ENCODE measurements at places on chromosomes 6 and 20.

DNA sequence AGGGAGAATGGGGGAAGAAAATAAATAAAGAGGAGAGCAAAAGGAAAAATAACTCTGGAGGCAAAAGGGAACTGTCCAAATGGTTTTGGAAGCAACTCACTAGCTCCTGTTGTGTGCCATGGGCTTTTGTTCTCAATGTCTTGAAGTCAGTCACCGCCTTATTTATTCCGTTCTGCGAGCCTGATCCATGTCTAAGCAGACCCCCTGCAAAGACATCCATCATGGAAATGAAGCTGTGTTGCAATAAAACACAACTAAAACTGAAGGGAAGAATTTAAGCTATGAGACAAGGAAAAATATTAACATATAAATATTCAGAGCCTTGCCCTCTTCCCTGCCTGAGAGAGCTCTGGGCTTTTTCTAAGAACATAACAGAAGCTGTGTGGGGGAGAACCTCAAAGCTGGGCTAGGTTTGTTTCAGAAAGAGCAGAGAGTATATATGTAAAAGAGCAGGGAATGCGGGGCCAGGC lies 373.2 kb upstream of the CNR1 start:
- H3K27me3 ChIP-seq = no peaks in the 10 kb centered on the region
- H3K27ac ChIP-seq = no peak overlapping the region
- H3K4me1 ChIP-seq = no peaks in the 10 kb centered on the region
- H3K36me3 ChIP-seq = no peaks in the 10 kb centered on the region

GRCh38 chr6:38909015-38909730 lies 139.4 kb upstream of the GLP1R start:
- DNase-seq = no peak
- no peaks in the 10 kb centered on the region for H3K4me1 ChIP-seq
- H3K27ac ChIP-seq = no peak overlapping the region
- H3K36me3 ChIP-seq = no peaks in the 10 kb centered on the region

DNA sequence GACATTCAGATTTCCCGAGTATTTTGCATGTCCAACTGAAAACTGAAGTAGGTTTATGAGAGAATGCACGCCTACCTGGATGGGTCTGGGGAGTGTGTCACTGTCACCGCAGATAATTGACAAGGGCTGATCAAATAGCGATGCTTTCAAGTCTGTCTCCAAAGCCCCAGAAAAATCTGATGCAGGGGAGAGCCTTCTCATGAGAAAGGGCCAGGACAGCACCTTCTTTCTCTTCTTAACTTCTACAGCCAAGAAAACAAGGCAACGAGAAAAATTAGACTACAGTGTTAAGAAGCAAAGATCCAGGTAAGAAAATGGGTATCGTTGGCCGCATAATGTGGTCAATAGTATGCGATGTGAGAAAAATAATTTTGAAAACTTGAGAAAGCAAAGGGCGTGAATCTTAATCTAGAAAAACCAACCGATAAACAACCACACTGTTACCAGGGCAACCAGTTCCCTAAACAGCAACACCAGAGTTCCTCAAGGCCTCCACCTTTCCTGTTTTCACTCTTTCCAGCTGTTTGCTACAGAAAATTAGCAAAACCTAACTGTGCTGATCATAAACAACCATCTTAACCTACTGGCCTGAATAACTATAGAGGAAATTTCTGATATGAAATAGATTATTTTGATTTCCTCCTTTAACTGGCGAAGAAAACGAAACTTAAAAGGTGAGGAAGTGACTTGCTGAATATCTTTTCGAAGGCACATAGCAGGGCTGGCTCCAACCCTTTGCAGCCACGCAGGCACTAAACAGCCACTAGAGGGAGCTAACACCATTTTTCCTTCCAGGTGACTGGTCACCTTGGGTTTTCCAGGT lies 2.6 kb downstream of the TAGAP start:
- H3K36me3 ChIP-seq = peaks cover 68% of the 10 kb centered on the region
- peaks cover 68% of the 10 kb centered on the region for H3K4me1 ChIP-seq
- H3K4me3 ChIP-seq = peak overlapping the region; percentile 91
- H3K27me3 ChIP-seq = no peaks in the 10 kb centered on the region

- no peak overlapping the region for H3K4me3 ChIP-seq
- H3K36me3 ChIP-seq = no peaks in the 10 kb centered on the region
- no peaks in the 10 kb centered on the region for H3K4me1 ChIP-seq
- no peak for DNase-seq
Observed at GRCh38 chr20:10622657-10623418, 51.0 kb downstream of the JAG1 start.

GRCh38 chr6:115997990-115998585 lies 62.6 kb downstream of the FRK start:
- H3K4me3 ChIP-seq = no peak overlapping the region
- no peaks in the 10 kb centered on the region for H3K4me1 ChIP-seq
- no peak overlapping the region for H3K27ac ChIP-seq
- H3K36me3 ChIP-seq = no peaks in the 10 kb centered on the region
- no peak for DNase-seq
- no peaks in the 10 kb centered on the region for H3K27me3 ChIP-seq

GRCh38 chr6:19159089-19159488 lies 678.1 kb upstream of the ID4 start:
- no peaks in the 10 kb centered on the region for H3K36me3 ChIP-seq
- DNase-seq = no peak
- H3K27me3 ChIP-seq = no peaks in the 10 kb centered on the region
- H3K4me3 ChIP-seq = no peak overlapping the region

- H3K36me3 ChIP-seq = peaks cover 8% of the 10 kb centered on the region
- DNase-seq = no peak
- peaks cover 49% of the 10 kb centered on the region for H3K4me1 ChIP-seq
- H3K4me3 ChIP-seq = peak overlapping the region; percentile 88
- H3K27me3 ChIP-seq = no peaks in the 10 kb centered on the region
- H3K27ac ChIP-seq = peak overlapping the region; percentile 58
Observed at GRCh38 chr20:33667245-33667675, 517 bp downstream of the ACTL10 start.

- no peaks in the 10 kb centered on the region for H3K4me1 ChIP-seq
- peaks cover 2% of the 10 kb centered on the region for H3K27me3 ChIP-seq
- no peak overlapping the region for H3K4me3 ChIP-seq
- no peak overlapping the region for H3K27ac ChIP-seq
- no peaks in the 10 kb centered on the region for H3K36me3 ChIP-seq
- no peak for DNase-seq
Observed at GRCh38 chr6:24529985-24530384, 35.2 kb downstream of the ALDH5A1 start.

GRCh38 chr6:102813489-102814275 lies 1420.2 kb downstream of the GRIK2 start:
- no peaks in the 10 kb centered on the region for H3K4me1 ChIP-seq
- H3K4me3 ChIP-seq = no peak overlapping the region
- no peaks in the 10 kb centered on the region for H3K27me3 ChIP-seq
- no peak overlapping the region for H3K27ac ChIP-seq
- DNase-seq = no peak

DNA sequence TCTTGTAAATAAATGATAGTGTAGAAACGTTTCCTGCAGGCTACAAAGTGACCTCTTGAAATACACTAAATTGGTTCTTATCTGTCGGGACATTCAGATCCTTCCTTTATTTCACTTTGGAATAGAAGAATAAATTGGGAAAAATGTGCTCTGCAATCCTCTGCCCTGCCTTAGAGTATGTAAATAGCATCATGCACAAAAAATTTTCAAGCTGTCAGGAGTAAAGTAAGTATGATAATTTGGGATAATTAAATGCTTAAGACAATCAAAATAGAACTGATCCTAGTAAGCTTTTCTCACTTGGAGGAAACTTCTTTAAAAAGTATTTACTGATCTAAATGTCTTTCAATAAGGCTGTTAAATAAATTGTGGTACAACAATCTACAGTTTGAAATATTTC lies 3.1 kb upstream of the TPBG start:
- H3K27me3 ChIP-seq = peaks cover 38% of the 10 kb centered on the region
- no peak overlapping the region for H3K4me3 ChIP-seq
- H3K36me3 ChIP-seq = no peaks in the 10 kb centered on the region
- no peak overlapping the region for H3K27ac ChIP-seq
- no peak for DNase-seq

- H3K36me3 ChIP-seq = peaks cover 34% of the 10 kb centered on the region
- no peak overlapping the region for H3K4me3 ChIP-seq
- DNase-seq = no peak
- H3K4me1 ChIP-seq = peaks cover 10% of the 10 kb centered on the region
- no peak overlapping the region for H3K27ac ChIP-seq
- H3K27me3 ChIP-seq = no peaks in the 10 kb centered on the region
Observed at GRCh38 chr6:42210551-42210950, 7.1 kb downstream of the MRPS10 start.

DNA sequence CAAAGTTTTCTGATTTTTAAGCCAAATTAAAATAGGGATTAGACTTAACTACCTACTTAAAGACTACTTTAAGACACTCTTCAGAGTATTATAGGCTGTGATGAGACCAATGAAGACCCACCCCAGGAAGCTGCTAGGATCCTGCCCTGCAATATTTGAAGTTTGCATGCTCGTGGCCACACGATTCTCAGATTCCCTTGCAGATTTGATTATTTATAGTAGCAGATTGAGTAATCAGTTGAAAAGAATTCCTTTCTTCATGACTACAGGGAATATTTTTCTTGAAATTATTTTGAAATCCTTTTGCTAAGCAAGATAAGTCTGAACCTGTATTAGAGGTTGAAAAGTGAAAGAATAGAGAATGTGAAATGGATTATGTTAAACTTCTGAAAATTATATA lies 122.3 kb downstream of the B3GAT2 start:
- no peak overlapping the region for H3K27ac ChIP-seq
- H3K4me3 ChIP-seq = no peak overlapping the region
- H3K4me1 ChIP-seq = peaks cover 4% of the 10 kb centered on the region
- H3K36me3 ChIP-seq = peaks cover 4% of the 10 kb centered on the region
- DNase-seq = no peak

GRCh38 chr6:117389227-117390057 lies 36.3 kb downstream of the ROS1 start:
- no peak overlapping the region for H3K4me3 ChIP-seq
- peaks cover 4% of the 10 kb centered on the region for H3K27me3 ChIP-seq

- H3K27me3 ChIP-seq = peaks cover 20% of the 10 kb centered on the region
- H3K36me3 ChIP-seq = peaks cover 8% of the 10 kb centered on the region
- DNase-seq = no peak
- H3K4me1 ChIP-seq = peaks cover 59% of the 10 kb centered on the region
- peak overlapping the region; percentile 70 for H3K27ac ChIP-seq
- peak overlapping the region; percentile 51 for H3K4me3 ChIP-seq
Observed at GRCh38 chr20:57621421-57622200, 1.4 kb upstream of the ZBP1 start.

DNA sequence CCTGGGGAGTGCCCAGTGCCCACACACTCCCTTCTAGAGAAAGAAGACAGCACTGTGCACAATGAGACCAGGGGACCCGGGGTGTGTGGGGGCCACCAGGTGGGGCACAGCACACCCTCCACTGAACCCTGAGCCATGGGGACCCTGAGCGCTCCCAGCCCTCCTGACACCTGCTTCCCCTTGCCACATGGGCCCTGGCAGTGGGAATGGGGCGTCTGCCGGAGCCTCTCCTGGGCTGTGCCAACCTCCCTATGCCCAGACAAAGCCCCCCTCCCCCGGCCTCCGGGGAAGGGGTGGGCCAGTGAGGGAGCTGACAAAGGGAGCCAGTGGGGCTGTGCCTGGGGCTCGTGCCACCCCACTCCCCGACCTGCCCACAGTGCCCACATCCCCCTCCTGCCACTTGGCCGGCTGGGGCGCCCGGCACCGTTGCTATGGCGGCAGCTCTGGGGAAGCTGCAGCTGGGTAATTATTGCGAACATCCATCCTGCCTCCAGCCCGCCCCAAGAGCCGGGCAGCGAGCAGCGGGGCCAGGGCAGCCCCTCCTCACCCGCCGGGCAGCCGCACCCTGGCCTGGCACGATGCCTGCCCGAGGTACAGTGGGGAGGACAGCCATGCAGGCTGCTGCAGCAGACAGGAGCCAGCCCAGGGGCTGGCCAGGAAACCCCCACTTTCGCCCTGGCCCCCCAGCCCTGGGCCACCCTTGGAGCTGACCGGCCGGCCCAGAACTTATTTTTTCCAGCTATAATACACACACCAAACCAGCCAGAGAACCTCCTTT lies 41.9 kb upstream of the NOL4L start:
- no peaks in the 10 kb centered on the region for H3K4me1 ChIP-seq
- H3K27ac ChIP-seq = no peak overlapping the region
- H3K36me3 ChIP-seq = no peaks in the 10 kb centered on the region
- DNase-seq = no peak

DNA sequence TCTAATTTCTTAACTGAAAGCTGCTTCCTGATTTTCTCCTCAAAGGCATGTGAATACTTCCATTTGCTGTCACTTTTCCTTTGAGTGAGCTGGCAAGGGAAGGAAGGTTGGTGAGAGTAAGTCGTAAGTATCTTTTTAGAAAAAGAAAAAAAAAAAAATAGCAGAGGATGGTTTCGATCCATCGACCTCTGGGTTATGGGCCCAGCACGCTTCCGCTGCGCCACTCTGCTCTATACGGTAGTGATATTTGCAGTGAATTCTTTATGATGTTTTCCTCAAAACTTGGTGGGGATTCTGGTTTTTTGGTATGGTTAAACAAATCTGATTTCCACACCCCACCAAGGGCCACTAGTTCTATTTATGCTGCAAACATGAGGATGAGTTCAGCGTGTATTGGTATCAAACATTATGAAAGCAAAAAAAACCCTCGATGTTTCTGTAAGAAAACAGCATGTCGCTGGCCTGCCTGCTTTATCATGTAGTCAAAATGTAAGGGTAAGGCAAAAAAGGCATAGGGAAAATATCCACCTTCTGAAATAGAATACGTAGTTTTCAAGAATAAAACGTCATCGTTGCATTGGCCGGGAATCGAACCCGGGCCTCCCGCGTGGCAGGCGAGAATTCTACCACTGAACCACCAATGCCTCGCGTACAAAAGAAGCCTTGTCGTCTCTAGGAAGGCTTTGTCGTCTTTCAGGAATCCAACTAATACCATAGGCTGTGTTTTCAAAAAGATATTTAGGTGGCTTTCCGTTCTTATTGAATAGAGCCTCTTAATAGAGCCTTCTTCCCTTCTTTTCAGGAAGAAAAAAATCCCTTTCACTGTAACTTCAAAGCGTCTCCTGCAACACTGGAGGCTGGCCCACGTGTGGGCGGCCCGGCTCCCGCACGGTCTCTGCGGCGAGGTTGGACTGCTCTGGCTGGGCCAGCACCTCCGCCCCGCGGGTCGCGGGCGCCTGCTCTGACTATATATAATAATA lies 9.6 kb downstream of the OR2B2 start:
- peak overlapping the region; percentile 95 for H3K27ac ChIP-seq
- peaks cover 2% of the 10 kb centered on the region for H3K36me3 ChIP-seq
- peak; percentile 77 for DNase-seq
- peaks cover 24% of the 10 kb centered on the region for H3K4me1 ChIP-seq

DNA sequence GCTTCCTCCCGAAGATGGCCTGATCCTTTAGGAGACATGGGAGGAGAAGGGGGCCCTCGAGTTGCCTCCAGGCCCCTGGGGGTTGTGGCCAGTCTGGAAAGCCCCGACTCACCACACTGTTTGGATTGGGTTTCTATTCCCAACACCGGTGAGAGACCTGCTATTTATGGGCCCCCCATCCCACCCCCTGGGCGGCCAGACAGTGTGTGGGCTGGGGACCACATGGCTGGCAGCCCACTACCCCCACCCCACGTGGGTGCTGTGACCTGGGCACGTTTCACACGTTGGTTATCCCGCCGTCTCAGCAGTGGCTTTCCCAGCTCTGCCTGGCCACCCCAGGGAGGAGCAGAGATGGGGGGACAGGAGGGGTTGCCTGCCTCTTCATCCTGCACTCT lies 116.1 kb downstream of the VEGFA start:
- no peaks in the 10 kb centered on the region for H3K36me3 ChIP-seq
- H3K27ac ChIP-seq = no peak overlapping the region
- DNase-seq = no peak
